ENCODE measurements at places on chromosomes 13 and 19.

DNA sequence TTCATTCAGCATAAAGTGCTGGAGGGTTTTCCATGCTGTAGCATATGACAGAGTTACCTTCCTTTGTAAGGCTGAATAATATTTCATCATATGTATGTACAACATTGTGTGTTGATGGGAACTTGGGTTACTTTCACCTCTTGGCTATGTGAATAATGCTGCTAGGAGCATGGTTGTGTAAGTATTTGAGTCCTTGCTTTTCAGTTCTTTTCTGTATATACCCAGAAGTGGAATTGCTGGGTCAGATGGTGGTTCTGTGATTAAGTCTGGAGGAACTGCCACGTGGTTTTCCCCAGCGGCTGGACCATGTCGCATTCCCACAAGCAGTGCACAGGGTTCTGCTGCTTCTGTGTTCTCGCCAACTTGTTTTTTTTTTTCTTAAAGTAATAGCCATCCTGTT, 101.2 kb upstream of the TEX29 start:
- peaks cover 60% of the 10 kb centered on the region for H3K4me1 ChIP-seq

- peak; percentile 30 for DNase-seq
- peaks cover 27% of the 10 kb centered on the region for H3K4me1 ChIP-seq
- peaks cover 2% of the 10 kb centered on the region for H3K27me3 ChIP-seq
- H3K4me3 ChIP-seq, result no peak overlapping the region
- peak overlapping the region; percentile 89 for H3K27ac ChIP-seq
- no peaks in the 10 kb centered on the region for H3K36me3 ChIP-seq
These were observed 5.0 kb upstream of the MTIF3 start for GRCh38 chr13:27455331-27455855.

DNA sequence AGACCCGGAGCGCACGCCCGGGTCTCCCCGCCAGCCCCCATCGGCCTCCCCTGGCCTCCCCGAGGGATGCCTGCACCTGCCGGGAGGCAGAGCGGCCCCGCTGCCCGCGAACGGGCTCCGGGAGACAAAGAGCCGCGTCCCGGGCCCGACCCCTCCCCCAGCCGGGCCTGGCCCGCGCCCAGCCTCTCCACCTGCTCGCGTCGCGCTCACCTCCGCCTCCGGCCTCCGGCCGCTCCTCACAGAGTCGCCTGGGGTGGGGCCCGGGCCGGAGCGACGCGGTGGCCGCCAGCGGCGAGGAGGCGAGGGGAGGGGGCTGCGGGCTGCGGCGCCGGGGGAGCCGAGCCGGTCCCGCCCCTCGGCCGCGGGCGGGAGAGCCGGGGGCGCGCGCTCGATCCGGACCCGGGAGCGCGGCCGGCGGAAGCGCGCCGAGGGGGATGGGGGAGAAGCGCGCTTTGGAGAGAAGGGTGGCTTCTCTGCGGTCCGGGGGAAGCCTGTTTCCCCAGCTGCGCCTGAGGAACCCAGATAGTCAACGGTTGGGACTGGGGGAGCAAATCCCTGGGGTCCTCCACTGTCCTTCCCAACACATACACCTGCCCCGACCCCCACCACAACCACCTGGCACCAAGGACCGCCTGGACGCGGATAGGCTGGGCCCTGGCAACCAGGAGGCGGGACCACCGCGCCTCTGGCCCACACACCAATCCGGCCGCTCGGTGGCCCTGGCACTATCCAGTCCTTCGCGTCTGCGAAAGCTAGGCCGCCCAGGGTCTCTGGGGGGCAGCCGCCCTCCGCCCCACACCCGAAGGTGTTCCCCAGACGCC, at the start of gene PRR36:
TSS of gene PRR36 (minus strand) at position 315 of the 821 bp plus-strand sequence. CDS start 701 bp downstream, outside the sequence.
- H3K27ac ChIP-seq, result no peak within 1 kb of the TSS
- peak within 1 kb of the TSS; percentile 93 for H3K4me3 ChIP-seq
- H3K27me3 ChIP-seq, result peaks cover 36% of the 10 kb centered on the region
- H3K36me3 ChIP-seq, result no peaks in the 10 kb centered on the region
- peak; percentile 88 for DNase-seq

DNA sequence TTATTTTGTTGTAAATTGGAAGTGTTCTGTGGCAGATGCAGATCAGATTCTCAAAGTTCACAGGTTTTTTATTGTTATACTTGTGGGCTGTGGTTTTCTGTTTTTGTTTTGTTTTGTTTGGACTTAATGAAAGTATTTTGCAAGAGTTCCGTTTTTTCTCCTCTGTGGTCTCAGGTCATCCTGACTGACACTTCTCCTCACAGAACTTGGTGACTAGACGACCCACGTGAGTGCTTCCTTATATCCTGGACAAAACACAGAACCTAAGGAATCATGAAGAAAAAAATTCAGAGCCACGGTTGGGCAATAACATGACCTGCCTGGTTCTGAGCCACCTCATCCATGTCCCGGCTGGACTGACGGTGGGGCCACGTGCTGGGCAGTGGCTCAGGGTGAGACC, 2.5 kb upstream of the RFPL4AL1 start:
- no peaks in the 10 kb centered on the region for H3K4me1 ChIP-seq
- H3K4me3 ChIP-seq, result no peak overlapping the region
- no peak for DNase-seq
- peaks cover 56% of the 10 kb centered on the region for H3K36me3 ChIP-seq

GRCh38 chr13:47457626-47458025, 543.4 kb downstream of the SUCLA2 start:
- H3K27me3 ChIP-seq, result no peaks in the 10 kb centered on the region
- no peak for DNase-seq
- H3K4me1 ChIP-seq, result peaks cover 28% of the 10 kb centered on the region
- H3K4me3 ChIP-seq, result no peak overlapping the region
- H3K27ac ChIP-seq, result no peak overlapping the region

DNA sequence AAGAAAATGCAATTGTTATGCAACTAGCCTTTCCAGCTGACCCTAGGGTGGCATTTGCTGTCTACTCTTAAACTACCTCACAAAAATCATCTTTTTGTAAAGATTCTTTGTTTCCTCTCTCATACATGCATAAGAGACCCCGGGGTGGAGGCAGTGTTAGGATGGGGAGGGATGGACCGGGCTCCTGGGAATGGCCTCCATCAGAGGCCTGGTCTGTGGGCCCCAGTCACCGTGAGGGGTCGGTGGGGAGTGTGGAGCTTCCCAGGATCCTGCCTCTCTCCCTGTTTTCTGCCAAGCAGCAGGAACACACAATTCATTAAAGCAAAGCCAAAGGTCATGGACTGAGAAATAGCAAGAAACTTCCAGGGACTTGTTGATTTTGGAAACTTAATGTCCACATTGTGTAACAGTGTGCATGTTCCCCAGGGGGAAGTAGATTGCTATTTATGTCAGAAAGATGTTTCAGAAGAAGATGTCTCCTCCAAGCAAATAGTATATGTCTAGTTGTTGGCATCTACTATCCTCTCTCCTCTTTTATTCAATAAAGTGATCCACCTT, 241.4 kb downstream of the ENOX1 start:
- no peak overlapping the region for H3K27ac ChIP-seq
- no peak overlapping the region for H3K4me3 ChIP-seq
- no peaks in the 10 kb centered on the region for H3K36me3 ChIP-seq
- no peak for DNase-seq
- no peaks in the 10 kb centered on the region for H3K27me3 ChIP-seq

DNA sequence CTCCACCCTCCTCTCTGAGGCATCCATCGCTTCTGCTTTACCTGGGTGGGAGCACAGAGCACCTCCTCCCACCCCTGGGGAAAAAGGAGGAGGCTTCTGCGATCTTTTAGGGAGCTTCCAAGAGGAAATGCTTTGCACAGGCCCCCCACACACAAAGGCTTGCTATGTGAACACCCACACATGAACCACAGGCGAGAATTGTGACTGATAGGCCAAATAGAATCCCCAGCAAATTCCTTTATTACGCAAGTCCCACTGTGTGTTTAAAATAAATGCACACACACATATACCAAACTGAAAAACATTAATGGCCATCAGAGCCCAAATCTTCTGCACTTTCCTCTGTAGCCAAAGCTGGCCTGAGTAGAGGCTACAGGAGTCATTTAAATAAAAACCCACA, 50.6 kb downstream of the HSPH1 start:
- no peak overlapping the region for H3K27ac ChIP-seq
- H3K4me3 ChIP-seq, result no peak overlapping the region
- H3K27me3 ChIP-seq, result no peaks in the 10 kb centered on the region
- DNase-seq, result no peak
- peaks cover 9% of the 10 kb centered on the region for H3K4me1 ChIP-seq

- H3K36me3 ChIP-seq, result no peaks in the 10 kb centered on the region
- peaks cover 4% of the 10 kb centered on the region for H3K27me3 ChIP-seq
- H3K4me1 ChIP-seq, result no peaks in the 10 kb centered on the region
- no peak overlapping the region for H3K4me3 ChIP-seq
- no peak for DNase-seq
- no peak overlapping the region for H3K27ac ChIP-seq
These were observed 7.4 kb upstream of the CEBPG start for GRCh38 chr19:33366127-33366526.

DNA sequence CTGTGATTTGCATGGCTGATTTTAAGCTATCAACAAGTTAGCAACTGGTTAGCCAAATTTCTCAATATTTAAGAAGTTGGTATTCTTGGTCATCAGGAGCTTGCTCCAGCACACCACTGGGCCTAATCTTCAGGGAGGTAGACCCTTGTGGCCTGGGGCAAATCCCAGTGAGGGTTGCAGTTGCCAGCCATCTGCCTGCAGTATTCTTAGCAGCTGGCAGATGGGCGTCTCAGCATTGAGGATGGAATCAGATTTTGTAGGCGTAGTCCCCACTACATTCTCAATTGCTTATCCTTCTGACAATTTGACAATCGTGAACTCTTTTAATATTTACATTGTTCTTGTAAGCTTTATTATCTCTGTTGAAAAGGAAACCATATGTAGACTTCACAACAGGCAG, 1266.2 kb downstream of the SLITRK5 start:
- no peak overlapping the region for H3K27ac ChIP-seq
- H3K4me1 ChIP-seq, result no peaks in the 10 kb centered on the region
- H3K27me3 ChIP-seq, result no peaks in the 10 kb centered on the region
- no peak overlapping the region for H3K4me3 ChIP-seq
